ENCODE measurements at places on chromosomes 13 and 19. TPM values are rescaled to one million over a fixed set of nuclear protein-coding genes. Genes with fewer than 3 reads are reported as not detected.

The NKPD1 gene
- 0.28 TPM for total RNA-seq

The ZNF234 gene
- 12.9 TPM for total RNA-seq

GRCh38 chr13:97386801-97387484, 47.0 kb upstream of the RAP2A start:
- DNase-seq = no peak

GRCh38 chr19:52599241-52599640, 29.2 kb downstream of the ZNF701 start:
- no peak for DNase-seq

DNA sequence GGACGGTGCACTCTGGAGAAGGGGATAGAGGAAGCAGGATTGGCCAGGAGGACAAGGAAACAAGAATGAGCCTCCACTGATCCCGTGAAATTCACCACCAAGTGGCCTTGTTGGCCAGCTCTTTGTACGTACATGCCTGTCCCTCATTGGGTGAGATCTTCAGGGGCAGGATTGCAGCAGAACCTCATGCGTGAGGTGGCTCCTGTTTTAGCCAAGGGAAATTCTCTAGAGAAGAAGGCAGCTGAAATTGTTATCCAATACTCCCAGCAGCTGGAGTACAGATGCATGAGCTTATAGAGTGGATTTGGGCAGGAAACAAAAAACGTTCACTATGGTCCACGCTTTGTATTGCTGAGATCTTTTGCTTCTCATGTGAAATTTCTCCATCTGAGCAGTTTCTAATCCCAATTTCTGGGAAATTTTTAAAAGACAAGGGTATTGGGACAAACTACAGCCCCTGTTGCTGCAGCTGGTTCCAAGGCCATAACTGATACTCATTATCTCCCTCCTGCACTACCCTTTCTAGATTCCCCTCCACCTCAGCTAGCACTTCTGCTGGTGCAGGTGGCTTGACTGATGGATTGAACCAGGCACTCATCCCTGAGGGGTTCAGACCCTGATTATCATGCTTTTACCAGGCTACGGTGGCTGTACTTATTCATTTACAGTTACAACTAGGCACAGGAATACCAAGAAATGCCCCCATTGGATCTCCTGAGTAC, 3.9 kb upstream of the RNF6 start:
- DNase-seq = peak; percentile 44

DNA sequence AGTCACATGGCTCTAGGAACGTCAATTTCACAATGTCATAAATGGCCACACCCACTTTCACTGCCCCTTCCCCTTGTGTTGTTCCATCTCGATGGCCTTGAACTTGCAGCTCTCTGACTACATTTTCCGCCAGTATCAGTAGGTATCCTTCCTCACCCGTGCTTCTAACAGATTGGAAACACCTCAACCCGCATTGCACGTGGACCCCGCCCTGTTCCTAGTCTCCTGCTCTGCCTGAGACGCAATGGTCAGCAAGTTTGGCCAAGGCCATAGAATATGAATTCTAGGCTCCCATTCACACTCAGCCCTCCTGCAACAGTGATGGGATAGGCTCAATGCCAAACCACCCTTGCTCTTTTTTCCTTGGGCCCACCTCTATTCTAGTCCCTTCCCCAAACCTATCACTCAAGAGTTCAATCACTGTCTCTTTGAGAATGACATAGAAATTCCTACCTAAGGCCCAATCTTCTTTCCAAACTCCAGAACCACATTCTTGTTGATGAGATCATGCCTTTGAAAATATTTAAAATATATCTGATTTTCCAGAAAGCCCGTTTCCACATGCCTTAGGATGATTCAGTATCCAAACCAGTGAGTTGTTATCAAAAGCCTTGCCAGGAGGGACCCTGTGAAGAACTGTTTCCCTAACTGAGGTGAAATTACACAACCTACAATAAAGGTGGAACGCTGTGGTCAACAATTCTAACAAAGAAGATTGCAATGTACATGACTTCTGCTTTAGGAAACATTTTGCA, 334.6 kb downstream of the MYO16 start:
- DNase-seq = no peak

Data from activated CD4-positive, alpha-beta T cell treated with anti-CD3 and anti-CD28 coated beads, Interleukin-2, amount 10 ng/mL, durations not matched to agents 24 days and 14 days (primary cell).